ENCODE measurements at places on chromosomes 3 and 15. TPM values are rescaled to one million over a fixed set of nuclear protein-coding genes. Genes with fewer than 3 reads are reported as not detected.

The GOLGA6L10 gene
- total RNA-seq = 4.3 TPM

The WDR93 gene
- 0.68 TPM for total RNA-seq

The ATP11B gene
- 97.2 TPM for total RNA-seq

The CCR4 gene
- total RNA-seq = 0.23 TPM

The GHSR gene
- not detected for total RNA-seq

The GALK2 gene
- 37.7 TPM for total RNA-seq

The LMLN gene
- total RNA-seq = 11.2 TPM

The ROBO2 gene
- 0.39 TPM for total RNA-seq

- DNase-seq = no peak
Observed at GRCh38 chr3:48684480-48685143, 1.1 kb downstream of the NCKIPSD start.

DNA sequence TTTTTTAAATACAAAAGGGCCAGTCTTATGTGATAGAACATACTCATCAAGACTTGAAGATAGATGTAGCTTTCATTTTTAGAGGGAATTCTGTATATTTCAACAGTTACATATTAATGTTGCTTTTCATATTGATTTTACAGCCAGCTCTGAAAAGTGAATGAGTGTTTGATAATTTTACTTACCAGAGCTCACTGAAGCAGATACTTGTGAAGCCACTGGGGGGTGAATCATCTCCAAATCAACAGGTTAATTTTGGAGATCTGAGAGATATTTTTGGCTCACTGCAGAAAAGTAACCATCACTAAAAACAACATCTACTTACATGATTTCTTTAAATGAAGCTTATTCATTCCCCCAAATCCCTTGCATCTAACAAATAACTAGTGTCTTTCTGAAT is 24.7 kb downstream of the TNFAIP8L3 start:
- no peak for DNase-seq

DNA sequence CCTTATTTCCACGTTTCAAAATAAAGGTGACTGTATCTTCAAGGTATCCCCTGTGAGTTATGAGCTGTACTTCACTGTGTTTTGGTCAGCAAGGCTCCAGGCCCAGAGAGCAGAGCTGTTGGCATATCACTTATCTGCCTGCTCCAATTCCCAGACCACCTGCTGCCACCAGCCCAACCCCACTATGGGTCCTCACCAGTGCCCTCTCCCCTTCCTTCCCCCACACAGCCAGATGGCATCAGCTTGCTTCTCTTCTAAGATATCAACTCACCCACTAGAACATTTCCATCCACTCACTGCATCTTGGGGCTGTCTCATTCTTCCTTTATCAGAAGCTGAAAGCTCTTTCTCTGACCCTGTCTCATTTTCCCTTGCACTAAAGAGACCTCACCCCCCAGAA is 136.9 kb upstream of the EIF1B start:
- DNase-seq = no peak

- DNase-seq = no peak
Observed at GRCh38 chr3:71568207-71568606, 15.3 kb downstream of the FOXP1 start.

DNA sequence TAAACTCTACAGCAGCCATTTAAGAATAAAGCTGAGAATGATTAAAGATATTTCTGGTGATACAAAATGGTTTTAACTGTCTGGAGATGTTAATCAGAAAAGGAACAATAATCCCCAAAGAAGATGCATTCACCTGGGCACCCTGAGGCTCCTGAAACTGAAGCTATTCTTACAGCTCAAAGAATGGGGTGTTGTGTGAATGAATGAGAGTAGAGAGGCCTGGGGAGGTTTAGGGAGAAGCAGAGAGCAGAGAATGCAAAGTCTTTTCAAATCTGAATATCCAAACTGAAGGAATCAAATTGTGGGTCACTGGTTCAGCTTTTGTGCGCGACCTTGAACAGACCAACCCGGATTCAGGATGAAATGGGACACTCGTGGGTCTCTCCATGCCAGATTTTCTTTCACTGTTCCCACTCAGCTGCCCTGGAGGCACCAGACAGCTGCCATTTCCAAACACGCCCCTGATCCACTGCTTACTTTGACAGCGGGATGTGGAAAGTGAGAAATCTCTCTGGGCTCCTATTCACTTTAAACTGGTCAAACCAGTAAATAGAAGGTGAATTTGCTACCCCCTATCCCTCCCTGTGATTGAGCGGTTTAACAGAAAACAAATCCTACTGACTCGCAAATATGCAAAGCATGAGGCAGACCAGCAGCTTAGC is 485.5 kb upstream of the THBS1 start:
- no peak for DNase-seq

DNA sequence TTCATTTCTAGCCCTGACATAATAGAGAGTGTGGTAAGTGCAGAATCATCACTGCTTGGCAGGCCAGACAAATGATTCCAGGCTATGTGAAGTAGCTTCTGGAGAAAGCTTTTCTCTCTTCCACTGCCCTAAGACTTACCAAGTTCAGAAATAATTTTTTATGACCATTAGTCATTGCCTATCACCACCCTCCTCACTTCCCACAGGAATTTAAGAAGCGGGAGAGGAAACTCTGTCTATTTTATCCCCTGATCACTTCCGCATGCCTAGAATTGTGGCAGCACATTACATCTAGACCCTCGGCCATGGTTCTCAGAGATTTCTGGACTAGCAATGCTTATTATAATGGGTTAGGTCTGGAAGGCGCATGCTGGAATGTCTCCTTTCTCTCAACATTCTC is 397.8 kb upstream of the NR2F2 start:
- DNase-seq = no peak

DNA sequence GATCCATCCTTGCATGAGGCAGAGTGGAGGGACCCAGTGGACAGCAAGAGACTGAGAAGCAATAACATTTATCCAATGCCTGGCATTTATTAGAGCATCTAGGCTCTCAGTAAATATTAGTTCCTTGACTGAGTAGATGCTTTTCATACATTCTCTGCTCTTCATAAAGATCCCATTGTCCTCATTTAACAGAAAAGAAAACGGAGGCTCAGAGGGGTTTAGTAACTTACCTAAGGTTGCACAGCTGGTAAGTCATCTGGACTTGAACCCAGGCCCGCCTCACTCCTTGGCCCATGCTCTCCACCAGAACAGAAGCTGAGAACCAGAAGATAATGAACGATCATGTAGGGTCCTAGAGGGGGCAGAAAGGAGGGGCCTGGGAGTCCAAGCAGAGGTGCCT is 52.2 kb upstream of the SEC22A start:
- DNase-seq = no peak

- DNase-seq = no peak
Observed at GRCh38 chr3:140972833-140973232, 31.2 kb downstream of the SLC25A36 start.

DNA sequence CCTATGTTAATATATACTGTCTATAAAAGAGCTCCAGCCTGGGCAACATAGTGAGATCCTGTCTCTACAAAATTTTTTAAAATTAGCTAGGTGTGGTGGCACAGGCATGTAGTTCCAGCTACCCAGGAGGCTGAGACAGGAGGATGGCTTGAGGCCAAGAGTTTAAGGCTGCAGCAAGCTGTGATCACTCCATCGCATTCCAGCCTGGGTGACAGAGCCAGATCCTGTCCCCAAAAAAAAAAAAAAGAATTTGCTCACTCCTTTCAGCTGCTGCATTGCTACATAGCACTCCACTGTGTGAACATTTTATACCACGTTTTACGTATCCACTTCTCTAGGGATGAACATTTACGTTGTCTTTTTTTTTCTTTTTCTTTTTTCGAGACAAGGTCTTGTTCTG is 6.0 kb upstream of the TSEN2 start:
- DNase-seq = no peak

GRCh38 chr3:88031642-88032077 is 27.1 kb downstream of the CGGBP1 start:
- no peak for DNase-seq

DNA sequence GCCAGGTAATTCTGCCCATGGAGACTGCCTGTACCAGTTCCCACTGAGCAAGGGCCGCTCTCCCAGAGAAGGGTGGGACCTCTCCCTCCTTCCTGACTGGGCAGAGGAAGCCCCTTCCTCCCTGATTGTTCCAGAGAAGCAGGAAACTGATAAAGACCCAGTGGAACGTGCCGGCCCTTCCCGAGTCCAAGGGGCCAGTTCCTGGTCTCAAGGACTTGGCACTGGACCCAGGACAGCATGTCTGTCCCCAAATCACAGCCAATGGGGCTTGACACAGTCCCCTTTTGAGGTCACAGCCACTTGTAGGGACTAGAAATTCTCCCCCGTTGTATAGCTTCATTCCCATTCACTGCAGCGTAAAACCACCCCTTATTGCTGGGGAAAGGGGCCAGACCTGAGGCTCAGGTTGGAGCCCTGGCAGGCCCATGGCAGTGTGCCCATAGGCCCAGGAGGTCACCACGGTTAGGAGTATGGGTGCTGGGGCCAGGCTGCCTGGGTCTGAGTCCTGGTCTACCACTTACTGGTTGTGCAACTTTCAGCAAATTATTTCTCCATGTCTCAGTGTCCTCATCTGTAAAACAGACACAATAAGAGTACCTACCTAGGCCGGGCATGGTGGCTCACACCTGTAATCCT is 18.1 kb downstream of the CSRNP1 start:
- no peak for DNase-seq

DNA sequence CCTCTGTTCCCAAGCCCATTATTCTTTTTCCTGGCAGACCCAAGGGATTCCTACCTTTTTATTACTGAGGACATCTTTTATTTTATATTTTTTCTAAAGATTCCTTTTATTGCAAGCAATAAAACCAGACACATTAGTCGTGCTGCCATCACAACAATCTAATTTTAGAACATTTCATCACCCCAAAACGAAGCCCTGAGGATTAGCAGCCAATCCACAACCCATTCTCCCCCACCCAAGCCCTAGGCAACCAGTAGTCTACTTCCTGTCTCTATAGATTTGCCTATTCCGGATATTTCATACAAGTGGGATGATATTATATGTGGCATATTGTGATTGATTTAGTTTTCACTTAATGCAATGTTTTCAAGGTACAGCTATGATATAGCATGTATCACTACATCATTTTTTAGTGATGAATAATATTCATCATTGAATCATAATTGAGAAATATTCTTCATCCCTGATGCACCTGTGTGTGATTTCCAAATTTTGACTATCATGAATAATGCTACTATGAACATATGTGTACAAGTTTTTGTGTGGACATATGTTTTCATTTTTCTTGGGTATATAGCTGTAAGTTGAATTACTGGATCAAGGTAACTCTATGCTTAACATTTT is 65.7 kb downstream of the IL1RAP start:
- DNase-seq = no peak

- DNase-seq = no peak
Observed at GRCh38 chr3:62672988-62673313, 202.3 kb downstream of the CADPS start.

GRCh38 chr15:77251662-77252061 is 168.2 kb downstream of the PEAK1 start:
- no peak for DNase-seq

DNA sequence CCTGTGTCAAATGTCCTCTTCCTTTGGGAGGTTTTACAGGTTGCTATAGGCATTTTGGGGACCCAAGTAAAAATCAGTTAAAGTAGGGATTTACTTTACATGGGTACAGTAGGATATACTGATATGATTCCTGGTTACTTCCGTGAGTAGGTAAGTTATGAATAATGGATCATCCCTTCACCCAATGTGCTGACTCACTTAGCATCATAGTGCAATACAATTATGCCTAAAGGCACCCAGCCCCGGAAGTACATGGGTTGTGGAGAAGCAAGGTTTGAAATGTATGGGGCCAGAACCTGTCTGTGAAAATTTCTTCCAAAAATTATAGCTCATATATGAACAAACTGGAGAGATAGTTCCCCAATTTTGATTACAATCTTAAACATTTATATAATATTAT is 64.0 kb downstream of the GLB1 start:
- no peak for DNase-seq

DNA sequence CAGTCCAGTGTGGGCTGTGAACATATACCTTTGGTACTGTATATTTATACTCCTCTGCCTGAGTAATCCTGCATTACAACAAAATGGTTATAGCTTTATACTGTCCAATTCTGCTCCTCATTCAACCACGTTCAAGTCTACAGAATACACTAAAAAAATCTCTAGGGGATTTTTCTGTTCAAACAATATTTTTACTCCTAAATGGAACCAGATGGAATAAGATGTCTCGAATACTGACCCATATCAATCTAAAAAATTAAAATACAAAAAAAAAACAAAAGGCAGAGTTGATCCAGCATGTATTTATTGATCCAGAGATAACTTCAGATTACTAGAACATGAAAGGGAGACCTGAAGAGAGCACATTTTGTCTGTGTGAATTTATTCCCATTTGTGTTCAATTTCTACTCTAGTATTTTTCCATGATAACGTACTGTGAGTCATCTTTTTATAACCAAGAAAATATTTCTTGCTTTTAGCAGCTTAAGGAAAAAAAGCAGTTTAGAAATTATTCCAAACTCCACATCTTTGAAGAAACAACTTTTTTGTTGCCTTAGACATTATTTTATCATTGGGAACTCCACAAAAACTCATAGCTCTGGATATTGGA is 910.7 kb downstream of the TBL1XR1 start:
- DNase-seq = no peak

DNA sequence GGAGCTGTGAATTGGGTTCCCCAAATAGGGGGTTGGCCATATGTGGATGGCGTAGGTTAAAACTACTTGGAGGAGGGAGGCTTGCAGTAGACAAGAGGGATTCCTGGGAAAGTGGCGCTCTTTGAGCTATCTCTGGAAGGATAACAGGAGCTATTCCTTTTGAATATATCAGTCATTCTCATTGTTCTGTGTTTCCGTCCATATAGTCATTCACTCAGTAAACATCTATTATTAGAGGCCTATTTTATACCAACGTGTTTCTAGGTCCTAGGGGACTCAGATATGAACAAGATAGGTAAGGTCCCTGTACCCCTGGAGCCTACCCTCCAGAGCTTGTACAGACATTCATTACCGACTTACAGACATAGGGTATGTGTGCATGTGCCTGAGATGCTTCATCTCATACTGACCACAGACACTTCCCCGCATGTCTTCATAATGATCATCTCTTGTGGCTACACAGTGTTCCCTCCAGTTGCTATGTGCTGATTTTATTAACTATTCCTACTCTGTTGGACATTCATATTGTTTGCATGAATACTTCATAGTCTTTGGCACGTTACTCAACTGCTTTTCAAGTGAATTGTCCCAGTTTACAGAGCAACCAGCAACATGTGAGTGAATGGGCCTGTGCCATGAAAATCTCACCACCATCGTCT is 55.8 kb upstream of the VILL start:
- DNase-seq = no peak

All from ureter (tissue), 1 donor.